NCI-H187 treated with DMSO at 0.1 percent for 48 hours (cell line): ENCODE measurements at places on chromosomes 1 and 21.

GRCh38 chr1:207430602-207431001 is 23.5 kb upstream of the CR2 start:
- no peak for DNase-seq

DNA sequence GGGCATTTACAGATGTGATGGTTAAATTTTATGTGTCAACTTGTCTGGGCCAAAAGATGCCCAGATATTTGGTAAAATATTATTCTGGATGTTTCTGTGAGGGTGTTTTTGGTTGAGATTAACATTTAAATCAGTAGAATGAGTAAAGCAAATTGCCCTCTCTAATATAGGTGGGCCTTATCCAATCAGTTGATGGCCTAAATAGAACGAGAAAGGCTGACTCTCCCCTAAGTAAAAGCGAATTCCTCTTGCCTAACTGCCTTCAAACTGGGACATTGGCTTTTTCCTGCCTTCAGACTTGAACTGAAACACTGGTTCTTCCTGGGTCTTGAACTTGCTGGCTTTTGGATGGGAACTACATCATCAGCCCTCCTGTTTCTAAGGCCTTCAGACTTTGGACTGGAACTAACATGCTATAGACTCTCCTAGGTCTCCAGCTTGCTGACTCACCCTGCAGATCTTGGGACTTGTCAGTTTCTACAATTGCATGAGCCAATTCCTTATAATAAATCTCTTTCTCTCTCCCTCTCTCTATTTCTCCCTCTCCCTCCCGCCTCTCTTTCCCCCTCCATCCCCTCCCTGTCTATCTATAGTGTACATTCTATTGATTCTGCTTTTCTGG is 10.2 kb upstream of the NAV1 start:
- DNase-seq: no peak

DNA sequence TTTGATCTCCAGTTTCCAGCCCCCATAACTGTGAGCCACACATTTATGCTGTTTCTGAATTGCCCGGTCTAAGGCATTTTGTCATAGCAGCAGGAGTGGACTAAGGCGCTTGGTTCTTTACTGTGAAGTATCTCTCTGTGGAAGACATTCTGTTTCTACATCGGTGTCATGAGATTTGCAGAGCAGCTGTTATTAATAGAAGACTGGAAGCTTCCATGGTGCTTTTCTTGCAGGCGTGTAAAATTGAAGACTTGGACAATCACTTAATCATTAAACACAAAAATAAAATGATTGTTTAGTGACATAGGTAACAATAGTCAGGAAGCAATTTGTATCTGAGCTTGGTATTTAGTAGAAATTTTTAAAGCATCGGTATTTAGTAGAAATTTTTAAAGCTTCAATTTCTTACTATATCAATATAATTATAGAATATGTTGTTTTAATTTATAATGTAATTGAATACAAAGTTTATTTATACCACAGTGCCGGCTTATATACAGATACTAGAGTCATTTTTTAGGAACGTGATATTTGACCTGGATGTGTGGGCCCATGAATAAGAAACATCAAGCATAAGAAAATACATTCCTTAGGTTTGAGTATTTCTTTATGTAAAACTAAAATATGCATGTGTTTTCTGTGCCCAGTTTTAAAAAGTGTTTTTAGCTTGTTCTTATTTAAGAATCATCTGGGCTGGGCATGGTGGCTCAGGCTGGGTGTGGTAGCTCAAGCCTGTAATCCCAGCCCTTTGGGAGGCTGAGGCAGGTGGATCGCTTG is 60.6 kb upstream of the COL6A1 start:
- no peak for DNase-seq

GRCh38 chr1:153608742-153609584 is 4.0 kb downstream of the S100A16 start:
- DNase-seq: no peak

GRCh38 chr1:160618763-160619274 is 28.0 kb downstream of the SLAMF1 start:
- no peak for DNase-seq

DNA sequence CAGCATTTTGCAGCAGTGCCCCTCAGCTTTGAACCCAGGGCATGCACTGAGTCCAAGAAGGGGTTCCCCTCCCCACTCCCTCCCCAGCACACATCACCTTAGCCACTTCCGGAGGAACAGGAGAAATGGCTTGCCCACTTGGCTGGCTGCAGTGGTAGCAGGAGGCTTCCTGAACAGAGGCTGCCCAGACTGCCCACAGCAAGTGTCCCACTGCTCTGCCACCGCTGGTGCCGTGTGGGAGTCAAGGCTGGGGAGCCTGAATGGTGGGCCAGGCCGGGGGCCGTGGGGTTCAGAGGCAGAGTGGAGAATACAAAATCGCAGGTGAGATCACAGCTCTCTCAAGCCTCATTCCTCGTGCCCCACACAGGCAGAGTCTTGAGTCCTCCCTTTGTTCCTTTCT is 34.5 kb downstream of the CD247 start:
- no peak for DNase-seq

- no peak for DNase-seq
Measured at GRCh38 chr1:91217911-91218310, 186.7 kb downstream of the HFM1 start.

GRCh38 chr1:168019407-168019806 is 82.5 kb upstream of the MPC2 start:
- no peak for DNase-seq

DNA sequence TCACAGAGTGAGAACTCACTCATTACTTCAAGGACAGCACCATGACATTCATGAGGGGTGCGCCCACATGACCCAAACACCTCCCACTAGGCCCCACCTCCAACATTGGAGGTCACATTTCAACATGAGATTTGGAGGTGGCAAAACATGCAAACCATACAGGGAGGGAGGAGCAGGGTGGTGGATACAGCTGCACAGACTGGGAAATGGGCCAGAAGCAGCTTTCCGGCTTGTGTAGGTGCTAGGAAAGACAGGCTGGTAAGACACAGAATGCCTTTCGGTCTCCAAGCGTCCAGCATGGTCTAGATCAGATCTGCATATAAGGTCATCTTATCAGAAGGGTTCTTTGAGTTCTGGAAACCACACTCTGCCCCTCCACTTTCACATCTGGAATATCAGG is 35.1 kb upstream of the TINAGL1 start:
- DNase-seq: no peak

DNA sequence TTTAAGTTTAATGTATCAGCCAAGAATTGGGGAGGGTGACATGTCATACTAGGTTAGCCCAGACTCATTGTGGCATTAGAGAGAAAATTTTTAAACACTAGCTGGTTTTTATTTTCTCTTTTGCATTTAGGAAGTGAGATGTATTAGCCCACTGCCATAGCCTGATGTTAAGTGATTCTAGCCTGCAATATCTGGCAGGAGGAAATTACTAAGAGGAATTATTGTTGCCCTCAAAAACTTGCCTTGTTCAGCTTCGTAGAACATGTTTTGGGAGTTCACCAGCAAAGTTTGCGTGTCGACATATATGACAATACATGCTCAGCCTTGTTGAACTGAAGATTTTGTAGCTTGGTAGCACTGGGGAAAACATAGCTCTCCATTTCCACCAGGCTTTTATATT is 12.5 kb downstream of the ADAM30 start:
- no peak for DNase-seq

DNA sequence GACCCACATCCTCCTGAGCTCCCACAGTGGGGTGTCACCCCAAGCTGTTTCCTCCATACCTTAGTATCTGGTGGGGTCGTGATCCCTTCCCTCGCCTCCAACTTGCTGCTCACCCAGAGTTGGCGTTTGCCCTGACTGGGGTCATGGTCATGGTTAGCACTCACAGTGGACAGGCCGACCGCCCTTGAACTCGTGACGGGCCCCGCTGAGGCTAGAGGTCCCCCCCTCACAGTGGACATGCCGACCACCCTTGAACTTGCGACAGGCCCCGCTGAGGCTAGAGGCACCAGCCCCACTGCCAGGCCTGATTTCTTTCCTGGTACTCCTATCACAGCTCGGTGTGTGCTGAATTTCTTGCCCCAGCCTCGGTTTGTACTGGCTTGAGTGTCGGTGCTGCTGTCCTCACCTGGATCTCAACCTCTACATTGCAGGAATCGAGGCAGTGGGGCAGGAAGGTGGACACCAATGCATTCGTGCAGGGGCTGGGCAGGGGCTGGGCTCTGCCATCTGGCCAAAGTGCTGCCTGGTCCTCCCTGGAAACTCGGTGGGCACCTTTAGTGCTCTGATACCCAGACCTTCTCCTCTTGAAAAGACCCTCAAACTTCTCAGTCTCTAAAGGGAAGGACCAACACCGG is 37.5 kb upstream of the AJAP1 start:
- no peak for DNase-seq

DNA sequence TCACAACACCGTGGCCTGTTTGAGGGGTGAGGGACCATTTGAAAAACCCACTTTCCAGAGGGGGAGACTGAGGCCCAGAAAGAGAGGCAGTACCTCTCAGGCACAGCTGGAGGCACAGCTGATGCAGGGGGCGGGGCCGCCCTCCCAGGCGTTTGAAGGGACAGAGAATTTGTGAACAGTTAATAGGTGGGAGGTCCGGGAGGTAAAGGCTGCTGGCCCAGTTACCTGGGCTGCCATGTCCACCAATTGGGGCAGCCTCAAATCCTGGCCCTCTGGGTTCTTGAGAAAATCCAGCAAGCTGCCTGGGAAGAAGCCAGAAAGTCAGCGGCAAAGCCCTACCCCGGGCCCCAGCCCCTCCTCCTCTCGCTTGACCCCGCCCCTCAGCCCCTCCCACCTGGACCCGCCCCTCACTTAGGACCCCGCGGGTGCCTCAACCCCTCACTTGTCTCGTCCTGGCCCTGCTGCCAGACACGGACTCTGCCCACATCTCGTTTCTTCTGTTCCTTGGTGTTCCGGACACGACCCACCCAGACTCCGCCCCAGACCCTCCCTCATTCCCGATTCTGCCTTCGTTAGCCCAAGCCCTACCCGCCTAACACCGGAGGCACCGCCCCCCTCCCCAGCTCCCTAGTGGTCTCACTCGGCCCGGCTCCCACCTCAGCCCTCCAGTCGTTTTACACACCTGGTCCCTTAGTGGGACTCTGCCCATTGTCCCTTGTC is 10.8 kb upstream of the AHDC1 start:
- no peak for DNase-seq

GRCh38 chr1:203509135-203509534 is 15.2 kb downstream of the OPTC start:
- DNase-seq: no peak

DNA sequence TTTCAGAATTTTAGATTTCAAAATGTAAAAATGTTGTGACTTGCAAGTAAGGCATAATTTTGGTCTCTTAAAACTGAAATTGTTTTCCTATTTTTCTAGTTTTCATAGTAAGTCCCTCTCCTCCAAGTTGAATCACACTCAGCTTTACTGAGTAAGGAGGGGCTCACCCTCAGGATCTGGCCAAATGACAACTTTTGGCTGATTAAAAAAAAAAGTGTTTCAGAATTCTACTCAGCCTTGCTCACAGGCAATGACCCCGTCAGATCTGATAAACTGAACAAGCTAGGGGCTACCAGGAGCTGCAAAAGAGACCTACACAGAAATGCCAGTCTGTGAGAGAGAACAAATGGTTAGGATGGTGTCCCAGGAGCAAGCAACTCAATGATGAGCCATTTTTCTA is 159.8 kb downstream of the PBX1 start:
- DNase-seq: no peak

GRCh38 chr1:234554218-234554697 is 55.7 kb downstream of the IRF2BP2 start:
- no peak for DNase-seq

GRCh38 chr1:24939040-24939674 is 9.1 kb upstream of the RUNX3 start:
- no peak for DNase-seq

DNA sequence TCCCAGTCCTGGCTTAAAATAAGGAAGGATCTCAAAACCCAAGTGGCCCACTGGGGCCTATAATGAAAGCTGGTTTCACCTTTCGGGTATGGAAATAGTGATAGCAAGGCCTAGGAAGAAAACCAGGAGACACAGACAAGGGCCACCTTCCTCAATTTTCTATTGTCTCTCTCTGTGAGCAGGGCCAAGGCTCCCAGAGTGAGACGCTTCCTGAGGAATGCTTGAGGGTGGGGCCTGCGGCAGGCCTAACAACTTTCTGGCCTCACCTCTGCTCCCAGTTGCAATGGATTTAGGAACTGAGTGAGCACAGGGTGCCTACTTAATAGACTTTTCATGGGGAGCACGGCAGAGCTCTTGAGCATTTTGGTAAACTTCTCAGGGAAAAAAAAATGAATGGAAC is 300.9 kb downstream of the ASTN1 start:
- no peak for DNase-seq

GRCh38 chr1:74517599-74518051 is 5.2 kb upstream of the LRRC53 start:
- DNase-seq: no peak

DNA sequence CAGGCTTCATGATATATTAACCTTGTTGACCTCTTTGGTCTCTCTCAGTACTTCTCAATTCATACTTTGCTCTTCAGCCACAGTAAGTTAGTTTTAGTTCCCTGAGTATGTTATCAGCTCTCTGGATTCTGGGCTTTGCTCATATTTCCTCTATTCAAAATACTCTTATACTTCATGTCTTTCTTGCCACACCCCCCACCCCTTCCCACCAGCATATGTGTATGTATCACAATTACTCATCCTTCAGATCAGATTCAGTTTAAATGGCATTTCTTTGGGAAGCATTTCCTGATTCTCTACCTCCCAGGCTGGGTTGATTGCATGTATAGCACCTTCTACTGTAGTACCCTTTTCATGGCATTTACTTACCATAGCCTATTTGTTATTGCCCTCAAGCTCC is 28.3 kb downstream of the SLC30A7 start:
- no peak for DNase-seq

GRCh38 chr1:234139966-234140365 is 233.3 kb upstream of the COA6 start:
- no peak for DNase-seq

- no peak for DNase-seq
Measured at GRCh38 chr1:112344754-112345423, 51.1 kb upstream of the CTTNBP2NL start.

GRCh38 chr1:110542725-110543124 is 23.8 kb upstream of the KCNA10 start:
- no peak for DNase-seq

- no peak for DNase-seq
Measured at GRCh38 chr1:110434946-110435345, 16.0 kb upstream of the PROK1 start.

GRCh38 chr1:167238713-167239112 is 18.0 kb downstream of the POU2F1 start:
- DNase-seq: no peak
